ENCODE measurements at places on chromosomes 4 and X.

- DNase-seq = no peak
These were observed 50.8 kb downstream of the ANXA3 start for GRCh38 chr4:78602334-78602733.

DNA sequence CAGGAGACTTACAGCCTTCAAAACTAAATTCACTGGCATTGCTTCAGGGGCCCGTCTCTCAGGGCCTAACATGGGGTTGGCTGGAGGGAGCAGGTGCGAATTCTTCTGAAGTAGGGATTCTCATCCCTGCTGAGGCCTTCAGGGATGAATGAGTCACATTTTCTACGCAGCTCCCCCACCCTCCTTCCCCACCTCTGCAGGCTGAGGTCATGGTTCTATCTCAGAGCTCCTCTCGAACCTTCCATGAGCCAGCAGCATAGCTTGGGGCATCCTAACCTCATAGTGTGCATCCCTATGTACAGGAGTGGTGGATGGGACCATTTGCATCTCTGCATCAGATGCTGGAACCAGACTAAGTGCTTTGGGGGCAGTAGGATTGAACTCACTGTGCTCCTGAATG is 309.2 kb downstream of the EVC2 start:
- no peak for DNase-seq

GRCh38 chr4:1445716-1446445 is 39.6 kb upstream of the NKX1-1 start:
- DNase-seq = no peak

DNA sequence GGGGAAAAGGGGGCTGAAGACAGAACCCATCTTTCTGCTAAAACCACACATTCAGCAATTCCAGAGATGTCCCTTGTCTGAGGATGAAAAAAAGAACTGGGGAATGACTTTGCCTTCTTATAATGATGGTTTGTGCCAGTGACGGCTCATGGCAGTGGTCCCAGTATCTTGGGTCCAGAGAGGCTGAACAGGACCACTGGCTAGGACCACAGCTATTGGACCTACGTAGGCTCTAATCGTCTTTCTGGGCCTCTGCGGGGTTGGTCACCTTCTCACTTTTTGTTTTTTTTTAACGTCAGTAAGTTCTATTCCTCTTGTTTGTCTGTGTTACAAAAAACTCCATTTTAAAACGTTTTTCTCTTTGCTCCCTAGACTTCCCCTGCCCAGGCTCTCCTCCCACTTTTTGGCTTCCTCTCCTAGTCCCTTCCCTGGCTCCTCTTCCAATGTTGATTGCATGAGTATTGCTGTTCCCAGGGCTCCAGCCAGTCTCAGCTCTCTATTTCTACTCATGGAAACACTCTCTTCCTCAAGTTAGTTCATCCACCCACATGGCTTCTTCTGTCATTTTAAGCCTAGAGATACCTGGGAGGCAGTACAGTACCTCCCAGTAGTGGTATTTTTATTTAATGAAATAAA is 52.6 kb upstream of the STX18 start:
- no peak for DNase-seq

- DNase-seq = no peak
These were observed 98.5 kb upstream of the PSAPL1 start for GRCh38 chr4:7533267-7533666.

DNA sequence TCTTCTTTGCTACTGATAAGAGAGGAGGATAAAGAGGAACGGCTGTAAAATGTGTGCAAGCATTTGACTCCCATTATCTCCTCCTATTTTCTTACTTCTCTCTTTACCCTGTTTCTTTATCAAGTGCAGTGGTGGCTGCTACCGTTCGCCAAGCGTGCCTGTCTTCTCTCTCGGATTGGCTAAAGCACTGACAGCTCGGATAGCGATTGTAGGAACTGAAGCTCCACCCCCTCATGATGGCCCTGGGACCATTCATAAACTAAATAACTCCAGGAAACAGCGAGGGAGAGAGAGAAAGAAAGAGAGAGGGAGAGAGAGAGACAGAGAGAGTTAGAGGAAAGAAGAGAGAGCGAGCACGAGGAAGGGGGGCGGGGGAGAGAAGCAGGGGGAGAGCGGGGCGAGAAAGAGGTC is 305 bp upstream of the MAB21L2 start:
- DNase-seq = no peak

DNA sequence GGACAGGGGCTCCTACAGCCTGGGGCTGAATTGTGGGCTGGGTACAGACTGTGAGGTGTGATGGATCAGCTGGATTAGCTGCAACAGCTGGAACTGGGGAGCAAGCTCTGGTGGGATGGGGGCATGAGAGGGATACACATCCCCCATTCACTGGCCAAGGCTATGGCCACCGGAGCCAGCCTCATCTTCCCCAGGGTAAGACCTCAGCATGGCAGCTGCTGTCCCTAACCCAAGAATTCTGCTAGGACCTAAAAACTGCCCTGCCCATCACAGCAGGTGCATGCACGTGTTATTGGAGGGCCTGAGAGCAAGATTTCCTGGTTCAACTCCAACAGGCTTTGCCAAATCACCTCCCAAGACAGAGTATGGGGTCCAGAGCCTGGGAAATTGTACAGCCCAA is 258.6 kb upstream of the AGTR2 start:
- DNase-seq = no peak

DNA sequence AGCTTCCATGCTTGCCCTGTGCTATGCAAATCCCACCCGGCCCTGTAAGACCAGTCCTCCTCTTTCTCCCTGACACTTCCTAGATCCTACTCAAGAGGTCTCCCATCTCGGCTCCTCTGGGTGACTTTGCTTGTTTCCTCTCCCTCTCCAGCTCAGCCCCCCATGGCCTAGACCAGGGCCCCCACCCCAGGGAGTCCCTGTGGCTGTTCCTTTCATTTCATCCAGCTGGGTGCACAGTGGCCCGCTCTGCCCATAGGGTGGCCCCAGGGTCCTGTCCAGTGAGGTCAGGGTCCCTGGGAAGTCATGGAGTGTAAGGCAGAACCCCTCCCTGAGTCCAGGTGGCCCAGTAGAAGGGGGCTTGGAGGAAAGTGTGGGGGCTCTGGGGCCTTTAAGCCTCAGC is 52.3 kb upstream of the NKX1-1 start:
- DNase-seq = no peak
